ENCODE measurements at places on chromosomes 4 and X.

DNA sequence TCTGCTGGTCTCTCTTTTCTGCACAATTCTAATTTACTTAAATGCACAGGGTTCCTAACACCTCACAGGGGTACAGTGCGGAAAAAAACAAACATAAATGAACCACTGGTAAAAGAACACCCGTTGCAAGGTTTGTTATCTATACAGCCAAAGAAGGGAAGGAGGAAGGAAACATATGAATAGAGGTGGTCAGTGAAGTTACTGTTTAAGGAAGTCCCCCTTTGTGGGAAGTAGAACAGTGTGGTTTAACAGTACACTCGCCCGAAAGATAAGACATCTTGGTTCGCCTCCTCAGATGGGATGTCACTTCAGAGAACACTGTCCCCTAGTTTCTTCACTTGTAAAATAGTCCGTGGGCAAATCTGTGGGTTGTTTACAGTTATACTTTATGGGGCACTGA, 57.5 kb downstream of the TEC start:
- DNase-seq, result peak; percentile 65
- H3K27me3 ChIP-seq, result no peaks in the 10 kb centered on the region
- peaks cover 27% of the 10 kb centered on the region for H3K4me1 ChIP-seq
- no peaks in the 10 kb centered on the region for H3K36me3 ChIP-seq
- H3K4me3 ChIP-seq, result peak overlapping the region; percentile 22
- H3K27ac ChIP-seq, result peak overlapping the region; percentile 79

DNA sequence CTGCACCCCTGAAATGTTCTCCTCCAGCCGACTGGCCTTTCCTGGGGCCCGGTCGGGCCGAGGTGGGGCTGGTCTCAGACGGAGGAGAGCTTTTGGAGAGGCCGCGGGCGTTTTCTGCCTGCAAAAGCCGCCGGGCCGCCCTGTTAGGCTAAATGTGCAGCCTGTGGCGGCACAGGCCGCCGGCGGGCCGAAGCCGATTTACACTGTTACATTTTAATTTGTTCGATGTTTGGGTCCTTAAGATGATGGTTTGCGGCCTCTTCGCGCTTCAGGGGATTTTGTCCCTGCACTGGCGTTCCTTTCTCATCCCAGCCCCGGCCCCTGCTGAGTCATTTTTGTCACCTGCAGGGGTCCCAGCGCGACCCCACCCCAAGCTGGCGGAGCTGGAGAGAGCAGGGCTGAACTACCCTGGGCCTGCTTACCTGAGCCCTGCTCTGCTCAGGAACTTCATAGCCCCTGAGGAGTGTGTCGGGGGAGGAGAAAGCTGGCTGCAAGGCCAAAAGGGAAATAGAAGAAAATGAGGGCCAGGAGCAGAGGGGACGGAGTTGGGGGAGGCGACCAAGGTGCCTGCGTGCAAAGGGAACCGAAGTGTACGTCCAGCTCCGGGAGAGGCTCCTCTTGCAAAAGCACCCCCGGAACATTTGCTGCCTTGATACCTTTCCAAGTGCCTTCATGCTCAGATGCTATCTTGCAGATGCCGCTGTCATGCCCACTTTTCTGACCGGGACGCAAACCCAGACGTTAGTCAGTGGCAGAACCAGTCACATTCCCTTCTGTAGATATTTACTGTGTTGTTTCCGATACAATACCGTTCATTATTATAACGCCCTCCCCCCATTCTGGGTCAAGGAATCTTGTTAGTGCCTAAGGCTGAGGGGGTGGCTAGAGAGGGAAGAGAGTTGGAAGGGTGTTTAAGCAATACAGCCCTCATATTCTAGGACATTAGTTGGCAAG, 977 bp upstream of the RBBP7 start:
- H3K4me3 ChIP-seq, result peak overlapping the region; percentile 61
- peaks cover 33% of the 10 kb centered on the region for H3K4me1 ChIP-seq
- H3K36me3 ChIP-seq, result no peaks in the 10 kb centered on the region

GRCh38 chr4:5710065-5710960, 688 bp upstream of the EVC start:
- no peaks in the 10 kb centered on the region for H3K27me3 ChIP-seq
- no peak overlapping the region for H3K27ac ChIP-seq
- no peaks in the 10 kb centered on the region for H3K4me1 ChIP-seq

DNA sequence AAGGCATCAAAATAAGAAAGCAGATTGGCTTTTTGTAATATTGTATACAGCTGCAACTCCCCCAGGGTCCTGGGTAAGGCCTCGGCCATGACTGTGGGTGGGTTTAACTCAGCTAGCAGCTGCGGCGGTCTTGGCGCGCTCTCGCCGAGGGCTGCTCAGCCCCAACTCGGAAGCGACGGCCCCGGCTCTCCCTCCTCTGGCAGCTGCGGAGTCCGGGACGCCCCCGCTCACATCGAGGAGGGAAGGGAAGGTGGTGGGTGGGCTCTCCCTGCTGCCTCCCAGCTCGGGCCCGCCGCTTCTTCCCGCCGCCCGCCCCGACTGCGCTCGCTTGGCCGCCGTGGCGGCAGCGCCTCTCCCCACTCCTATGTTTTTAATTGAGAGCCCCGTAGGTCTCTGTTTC, 51.2 kb downstream of the GPR50 start:
- H3K27ac ChIP-seq, result no peak overlapping the region
- no peak overlapping the region for H3K4me3 ChIP-seq
- DNase-seq, result no peak
- H3K36me3 ChIP-seq, result no peaks in the 10 kb centered on the region

DNA sequence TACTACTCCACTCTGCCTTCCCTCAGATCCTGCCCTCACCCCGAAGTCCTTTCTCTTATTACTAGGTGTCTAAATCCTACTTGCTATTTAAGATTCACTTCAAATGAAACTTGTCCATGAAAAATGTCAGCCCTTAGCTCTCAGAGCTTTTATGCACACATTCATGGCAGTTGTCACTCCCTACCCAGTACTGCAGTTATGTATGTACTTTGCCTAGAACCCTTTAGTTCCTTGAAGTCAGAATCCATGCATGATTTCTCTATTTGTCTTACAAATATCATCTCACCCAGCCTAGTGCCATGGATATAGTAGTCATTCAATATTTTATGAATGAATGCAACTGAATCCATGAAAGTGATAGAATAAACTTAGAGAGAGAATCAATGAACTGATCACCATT, 3.3 kb upstream of the EPGN start:
- no peak overlapping the region for H3K4me3 ChIP-seq
- no peaks in the 10 kb centered on the region for H3K27me3 ChIP-seq
- H3K36me3 ChIP-seq, result no peaks in the 10 kb centered on the region

DNA sequence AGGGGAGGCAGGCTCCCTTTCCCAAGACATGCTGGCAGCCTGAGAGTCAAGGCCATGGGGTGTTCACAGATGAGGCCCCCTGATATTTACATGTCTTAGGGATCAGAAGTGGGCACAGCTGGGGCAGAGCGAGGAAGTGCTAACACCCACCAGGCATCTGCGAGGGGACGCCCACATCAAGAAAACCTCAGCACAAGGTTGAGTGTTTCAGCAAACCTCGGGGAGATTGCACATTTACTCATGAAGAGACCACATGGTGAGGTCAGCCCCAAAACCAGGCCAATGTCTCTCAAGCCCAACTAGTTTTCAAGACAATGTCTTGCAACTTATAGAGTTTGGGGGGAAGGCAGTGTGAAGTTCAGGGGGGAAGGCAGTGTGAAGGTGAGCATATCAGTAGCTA, 55.2 kb downstream of the CLNK start:
- no peak overlapping the region for H3K4me3 ChIP-seq
- no peaks in the 10 kb centered on the region for H3K36me3 ChIP-seq
- peaks cover 4% of the 10 kb centered on the region for H3K4me1 ChIP-seq
- no peak for DNase-seq

DNA sequence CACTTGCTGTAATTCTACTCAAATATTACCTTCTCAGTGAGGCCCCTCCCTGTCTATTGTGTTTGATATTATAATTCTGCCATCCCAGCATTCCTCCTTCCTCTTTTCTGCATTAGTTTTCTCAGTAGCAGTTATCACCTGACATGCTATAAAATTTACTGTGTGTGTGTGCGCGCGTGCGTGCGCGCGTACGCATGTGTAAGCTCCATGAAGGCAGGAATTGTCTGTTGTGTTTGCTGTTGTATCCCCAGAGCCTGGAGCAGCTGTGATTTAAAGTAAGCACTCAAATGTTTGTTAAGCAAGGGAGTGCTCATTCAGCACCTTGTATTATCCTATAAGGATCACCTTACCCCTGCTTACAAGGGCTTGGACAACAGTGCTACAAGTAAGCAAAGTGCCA, 8.6 kb downstream of the SRD5A3 start:
- H3K27me3 ChIP-seq, result no peaks in the 10 kb centered on the region
- no peaks in the 10 kb centered on the region for H3K36me3 ChIP-seq
- H3K4me3 ChIP-seq, result no peak overlapping the region
- H3K27ac ChIP-seq, result no peak overlapping the region
- peaks cover 5% of the 10 kb centered on the region for H3K4me1 ChIP-seq

DNA sequence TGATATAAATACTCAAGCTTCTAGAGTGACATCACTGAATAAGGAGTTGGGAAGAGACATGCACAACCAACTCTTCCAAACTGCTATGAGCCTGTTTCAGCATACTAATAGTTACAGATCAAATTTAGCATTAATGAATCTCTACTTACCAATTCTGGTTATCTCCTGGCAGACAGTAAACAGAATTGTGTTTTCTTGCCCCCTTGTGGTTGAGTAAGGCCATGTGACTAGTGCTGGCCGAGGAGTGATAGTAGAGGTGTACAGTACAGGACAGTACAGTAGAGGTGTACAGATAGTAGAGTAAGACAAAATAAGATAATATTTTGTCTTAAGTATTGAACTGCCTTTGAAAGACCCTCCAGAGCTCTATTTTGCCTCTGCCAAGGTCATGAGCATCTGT, 681.4 kb downstream of the GABRG1 start:
- no peaks in the 10 kb centered on the region for H3K4me1 ChIP-seq
- H3K27me3 ChIP-seq, result no peaks in the 10 kb centered on the region
- no peak overlapping the region for H3K4me3 ChIP-seq
- DNase-seq, result no peak
- no peaks in the 10 kb centered on the region for H3K36me3 ChIP-seq
- H3K27ac ChIP-seq, result no peak overlapping the region

DNA sequence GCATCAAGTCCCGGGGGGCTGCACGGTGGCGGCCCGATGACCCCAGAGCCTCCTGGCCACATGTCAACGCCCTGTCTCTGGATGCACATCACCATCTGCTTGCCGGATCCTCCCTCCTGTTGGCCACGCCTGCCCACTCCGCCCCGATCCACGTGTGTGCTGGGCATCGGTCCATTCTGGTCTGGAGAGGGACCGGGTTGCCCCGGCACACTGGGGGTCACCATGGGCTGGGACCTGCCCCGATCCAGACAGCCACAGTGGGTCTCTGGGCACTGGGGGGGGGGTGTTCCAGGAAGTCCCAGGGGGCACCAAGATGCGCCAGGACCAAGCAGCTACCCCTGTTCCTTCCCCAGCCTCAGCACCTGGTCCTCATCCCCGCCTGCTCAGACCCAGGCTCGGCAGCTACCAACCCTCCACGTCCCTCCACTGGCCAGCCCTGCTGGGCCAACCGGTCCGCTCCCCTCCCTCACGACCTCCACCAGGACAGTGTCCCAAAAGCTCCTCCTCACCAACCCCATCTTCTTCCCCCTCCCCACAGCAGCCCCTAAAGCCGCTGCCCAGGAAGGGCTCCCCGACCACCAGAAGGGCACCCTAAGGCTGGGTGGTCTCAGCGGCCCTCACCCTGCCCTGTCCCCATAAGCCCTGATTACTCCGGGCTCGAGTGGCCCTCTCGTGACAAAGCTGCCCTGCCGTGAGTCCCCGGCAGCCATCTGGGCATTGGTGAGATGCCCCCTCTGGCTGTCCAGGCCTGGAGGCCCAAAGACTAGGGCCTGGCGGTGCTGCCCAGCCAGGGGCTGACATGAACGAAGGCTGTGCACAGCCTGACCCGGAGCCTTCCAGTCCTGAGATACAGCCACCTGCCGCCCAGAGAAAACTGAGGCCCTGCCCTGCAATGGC, 4.6 kb downstream of the CTBP1 start:
- H3K36me3 ChIP-seq, result peaks cover 12% of the 10 kb centered on the region
- H3K4me1 ChIP-seq, result peaks cover 49% of the 10 kb centered on the region
- no peak for DNase-seq

GRCh38 chr4:189162073-189162789, 778.4 kb upstream of the FRG1 start:
- H3K36me3 ChIP-seq, result no peaks in the 10 kb centered on the region
- H3K4me1 ChIP-seq, result no peaks in the 10 kb centered on the region
- no peaks in the 10 kb centered on the region for H3K27me3 ChIP-seq
- DNase-seq, result no peak

DNA sequence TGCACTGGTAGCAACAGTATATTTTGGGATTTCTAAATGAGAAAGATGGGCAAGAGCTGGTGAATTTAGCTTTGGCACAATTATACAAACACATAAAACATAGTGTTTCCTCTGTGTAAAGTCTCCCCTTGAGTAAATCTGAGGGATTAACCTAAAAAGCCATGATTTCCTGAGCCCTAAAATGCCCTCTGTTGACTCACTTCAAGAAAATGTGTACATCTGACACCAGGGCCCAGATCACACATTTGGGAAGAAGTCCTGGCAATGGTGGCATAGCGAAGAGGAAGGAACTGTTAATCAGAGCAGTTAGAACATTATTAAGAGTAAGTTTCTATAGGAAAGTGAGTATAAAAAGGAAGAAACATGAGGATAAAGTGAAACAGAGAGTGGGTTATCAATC, 338.5 kb downstream of the SPOCK3 start:
- H3K4me1 ChIP-seq, result no peaks in the 10 kb centered on the region
- H3K4me3 ChIP-seq, result no peak overlapping the region
- H3K27ac ChIP-seq, result no peak overlapping the region

DNA sequence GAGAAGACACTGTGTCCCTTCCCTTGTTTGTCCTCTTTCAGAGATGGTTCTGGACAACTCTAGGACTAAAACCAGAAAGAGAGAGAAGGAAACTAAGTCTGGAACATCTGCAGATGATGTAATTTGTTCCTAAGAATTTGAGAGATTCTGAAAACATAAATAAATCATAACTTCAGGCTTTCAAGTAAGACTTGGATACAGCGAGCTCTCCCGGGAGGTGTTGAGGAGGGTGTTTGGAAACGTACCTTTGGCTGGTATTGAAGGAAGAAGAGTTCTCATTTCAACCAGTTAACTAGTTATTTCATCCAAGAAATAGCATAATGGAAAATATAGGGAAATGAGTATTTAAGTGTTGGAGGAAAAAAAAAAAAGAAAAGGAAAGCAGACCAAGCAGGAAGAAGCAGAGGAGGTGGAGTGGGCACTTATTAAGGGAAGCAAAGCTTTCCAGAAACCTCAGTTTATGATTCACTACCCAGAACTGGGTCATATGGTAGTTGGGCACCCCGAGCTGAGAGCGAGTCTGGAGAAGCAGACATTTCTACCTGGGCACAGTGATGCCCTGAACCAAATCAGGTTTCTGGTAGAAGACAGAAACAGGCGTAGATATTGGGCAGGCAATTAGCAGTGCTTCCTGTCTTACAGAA, 26.9 kb downstream of the CCNG2 start:
- H3K27me3 ChIP-seq, result no peaks in the 10 kb centered on the region
- no peak overlapping the region for H3K4me3 ChIP-seq
- no peak for DNase-seq
- peaks cover 6% of the 10 kb centered on the region for H3K4me1 ChIP-seq

Data from B cell (primary cell).